ENCODE measurements at places on chromosomes 4 and X.

GRCh38 chr4:176335421-176335820, 15.7 kb downstream of the SPCS3 start:
- DNase-seq, result no peak

- DNase-seq, result no peak
Observed at GRCh38 chr4:14177987-14178386, 550.5 kb upstream of the BOD1L1 start.

GRCh38 chr4:183591301-183591700, 67.7 kb downstream of the RWDD4 start:
- no peak for DNase-seq

DNA sequence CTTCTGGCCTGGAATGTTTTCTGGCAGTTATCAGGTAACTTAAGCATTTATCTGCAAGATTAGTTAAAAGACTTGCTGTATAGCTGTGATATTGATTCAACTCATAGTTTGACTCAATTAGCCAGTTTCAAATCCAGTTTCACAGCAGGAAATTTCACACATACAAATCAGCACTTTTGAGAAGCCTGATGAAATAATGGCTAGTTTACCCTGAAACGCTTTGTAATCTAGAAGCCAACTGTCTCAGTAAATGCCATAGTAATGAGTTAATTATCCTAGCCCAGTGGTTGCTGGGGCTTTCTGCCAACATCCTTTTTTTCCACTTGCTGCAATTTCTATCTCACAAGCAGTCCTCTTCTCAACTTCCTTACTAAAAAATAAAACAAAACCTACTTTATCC, 53.1 kb downstream of the ARHGEF38 start:
- no peak for DNase-seq

DNA sequence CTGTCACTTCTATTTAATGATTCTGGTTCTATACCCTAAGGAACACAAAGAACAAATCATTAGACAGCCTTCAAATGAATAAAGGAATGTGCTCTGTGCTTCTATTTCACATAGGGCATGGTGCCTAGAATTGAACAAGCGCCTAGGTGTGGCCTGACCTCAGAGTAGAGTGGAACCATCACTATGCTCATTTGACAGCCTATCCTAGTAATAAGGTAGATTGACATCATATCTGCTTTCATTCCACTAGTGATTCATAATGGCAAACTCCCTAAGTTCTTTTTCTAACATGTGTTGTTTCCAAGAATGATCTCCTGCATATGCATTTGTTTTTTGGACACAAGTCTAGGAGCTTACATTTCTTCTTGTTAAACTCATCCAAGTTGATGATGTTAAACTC, 36.6 kb downstream of the METTL14 start:
- DNase-seq, result no peak

- DNase-seq, result no peak
Observed at GRCh38 chrX:11591723-11592346, 73.9 kb downstream of the ARHGAP6 start.

DNA sequence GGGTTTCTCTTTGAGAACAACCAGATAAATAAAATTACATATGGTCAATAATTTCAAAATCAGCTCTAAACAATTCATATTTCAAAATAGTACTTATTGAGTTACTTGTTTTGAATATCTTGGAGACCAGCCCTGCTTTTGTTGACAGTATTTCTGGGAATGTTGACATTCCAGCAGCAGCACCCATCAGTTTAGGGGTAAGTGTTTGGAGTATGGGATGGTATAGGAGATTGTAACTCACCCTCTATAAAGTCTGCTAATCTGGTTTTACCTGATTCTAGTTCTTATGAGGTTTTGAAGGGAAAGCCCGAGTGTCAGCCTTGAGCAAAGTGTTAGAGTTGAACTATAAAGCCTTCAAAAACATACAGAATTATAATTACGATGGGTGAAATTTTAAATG, 139.2 kb upstream of the ANKRD50 start:
- no peak for DNase-seq

DNA sequence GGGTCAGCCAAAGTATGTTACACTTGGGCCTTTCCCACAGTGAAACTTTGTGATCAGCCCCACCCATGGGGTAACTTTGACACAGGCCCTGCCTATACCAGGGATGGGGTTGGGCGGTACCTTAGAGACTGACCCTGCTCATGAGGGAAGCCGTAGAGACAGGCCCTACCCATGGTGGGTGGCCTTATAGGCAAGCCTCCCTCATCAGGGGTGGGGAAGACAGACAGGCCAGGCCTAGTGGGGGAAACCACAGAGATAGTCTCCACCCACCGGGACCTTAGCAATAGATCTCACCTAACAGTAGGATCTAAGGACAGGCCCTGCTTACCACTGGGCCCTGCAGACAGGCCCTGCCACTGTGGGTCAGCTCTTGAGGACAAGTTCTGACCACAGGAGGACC, 6.8 kb downstream of the PLP2 start:
- no peak for DNase-seq

GRCh38 chr4:3792813-3793212, 26.6 kb downstream of the ADRA2C start:
- DNase-seq, result no peak

DNA sequence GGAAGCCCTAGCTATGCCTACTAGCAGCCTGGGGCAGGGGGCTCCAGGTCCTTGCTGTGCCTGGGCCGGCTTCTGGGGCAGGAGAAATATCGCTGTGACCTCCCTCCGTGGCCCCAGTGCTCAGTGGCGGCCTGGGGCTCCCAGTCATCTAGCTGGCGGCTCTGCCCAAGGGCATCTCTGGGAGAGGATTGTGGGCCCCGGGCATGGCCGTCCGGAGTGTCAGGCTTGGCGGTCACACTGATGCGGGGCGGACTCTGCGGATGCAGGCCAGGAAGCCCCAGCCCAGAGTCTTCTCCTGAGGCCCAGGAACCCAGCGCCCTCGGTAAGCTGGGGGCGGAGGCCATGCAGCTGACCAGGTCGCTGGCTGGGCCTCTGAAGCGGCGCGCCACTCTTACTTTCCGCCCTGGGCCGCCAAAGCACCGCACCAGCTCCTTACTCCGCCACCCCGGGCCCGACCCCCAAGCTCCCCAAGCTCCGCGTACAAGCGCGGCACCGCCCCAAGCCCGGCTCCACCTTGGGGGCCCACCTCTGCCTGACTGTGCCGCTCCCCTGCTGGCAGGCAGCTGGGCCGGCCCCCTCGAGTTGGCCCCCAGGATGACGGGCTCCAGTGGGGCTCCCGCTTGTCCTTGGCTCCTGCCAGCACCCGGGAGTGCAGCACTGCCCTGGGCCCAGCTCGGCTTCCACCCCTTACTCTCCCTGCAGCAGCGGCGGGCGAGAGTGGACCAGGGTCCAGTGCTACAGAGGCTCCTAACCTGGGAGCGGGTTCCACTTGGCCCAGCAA, 720.0 kb downstream of the PCDH18 start:
- DNase-seq, result no peak

DNA sequence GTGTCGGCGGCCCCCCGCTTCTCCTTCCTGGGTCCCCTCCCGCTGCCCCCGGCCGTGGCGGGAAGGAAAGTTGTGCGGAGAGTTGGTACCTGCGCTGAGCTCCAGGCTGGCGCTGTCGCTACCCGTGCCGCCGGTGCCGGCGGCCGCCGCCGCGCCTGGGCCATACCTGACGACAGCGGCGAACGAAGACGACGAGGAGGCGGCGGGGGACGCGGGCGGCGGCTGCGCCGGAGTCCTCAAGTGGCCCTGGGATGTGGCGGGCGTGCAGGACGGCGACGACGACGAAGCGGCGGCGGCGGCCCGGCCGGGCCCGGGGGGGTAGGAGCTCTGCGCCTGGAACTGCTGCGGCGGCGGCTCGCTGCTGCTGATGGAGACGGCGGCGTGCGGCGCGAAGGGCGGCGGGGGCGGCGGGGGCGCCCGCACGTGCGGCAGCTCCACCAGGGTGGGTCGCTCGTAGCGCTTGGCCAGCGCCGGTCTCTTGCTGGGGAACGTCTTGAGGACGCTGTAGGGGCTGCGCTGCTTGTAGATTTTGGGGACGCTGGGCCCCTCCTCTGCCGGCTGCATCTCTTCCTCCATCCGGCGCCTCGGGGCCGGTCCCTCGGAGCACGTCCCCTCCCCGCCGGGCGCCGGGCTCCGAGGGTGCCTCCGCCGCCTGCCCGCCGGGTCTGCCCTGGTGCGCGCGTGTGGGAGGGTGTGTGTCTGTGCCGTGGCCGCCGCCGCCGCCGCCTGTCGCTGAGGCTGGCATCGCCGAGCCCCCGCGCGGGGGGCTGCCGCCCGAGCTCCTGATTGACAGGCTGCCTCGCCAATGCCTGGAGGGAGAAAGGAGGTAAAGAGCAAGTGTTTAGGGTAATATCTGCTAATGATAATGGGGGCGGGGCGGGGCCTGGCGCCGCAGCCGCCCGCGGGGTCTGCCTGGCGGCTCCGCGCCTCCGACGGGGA, 618 bp downstream of the BEND4 start:
- peak; percentile 88 for DNase-seq

DNA sequence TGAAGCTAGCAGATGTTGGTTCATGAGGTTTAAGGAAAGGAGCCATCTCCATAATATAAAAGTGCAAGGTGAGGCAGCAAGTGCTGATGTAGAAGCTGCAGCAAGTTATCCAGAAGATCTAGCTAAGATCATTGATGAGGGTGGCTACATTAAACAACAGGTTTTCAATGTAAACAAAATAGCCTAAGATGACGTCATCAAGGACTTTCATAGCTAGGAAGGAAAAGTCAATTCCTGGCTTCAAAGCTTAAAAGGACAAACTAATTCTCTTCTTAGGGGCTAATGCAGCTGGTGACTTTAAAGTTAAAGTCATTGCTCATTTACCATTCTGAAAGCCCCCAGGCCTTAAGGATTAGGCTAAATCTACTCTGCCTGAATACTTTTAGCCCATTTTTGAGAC, 141.9 kb downstream of the MID1IP1 start:
- DNase-seq, result no peak

DNA sequence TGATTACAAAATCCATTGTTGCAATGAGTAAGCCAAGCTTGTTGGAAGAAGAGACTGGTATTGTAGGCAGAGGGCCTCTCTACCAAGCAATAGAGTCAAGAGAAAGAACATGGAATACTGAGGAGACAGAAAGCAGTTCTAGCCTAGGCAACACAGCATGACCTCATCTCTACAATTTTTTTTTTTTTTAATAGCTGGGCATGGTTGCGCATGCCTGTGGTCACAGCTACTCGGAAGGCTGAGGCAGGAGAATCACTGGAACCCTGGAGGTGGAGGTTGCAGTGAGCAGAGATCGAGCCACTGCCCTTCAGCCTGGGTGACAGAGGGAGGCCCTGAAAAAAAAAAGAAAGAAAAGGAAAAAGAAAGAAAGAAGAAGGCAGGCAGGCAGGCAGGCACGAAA, 11.7 kb upstream of the ZBTB33 start:
- DNase-seq, result no peak

DNA sequence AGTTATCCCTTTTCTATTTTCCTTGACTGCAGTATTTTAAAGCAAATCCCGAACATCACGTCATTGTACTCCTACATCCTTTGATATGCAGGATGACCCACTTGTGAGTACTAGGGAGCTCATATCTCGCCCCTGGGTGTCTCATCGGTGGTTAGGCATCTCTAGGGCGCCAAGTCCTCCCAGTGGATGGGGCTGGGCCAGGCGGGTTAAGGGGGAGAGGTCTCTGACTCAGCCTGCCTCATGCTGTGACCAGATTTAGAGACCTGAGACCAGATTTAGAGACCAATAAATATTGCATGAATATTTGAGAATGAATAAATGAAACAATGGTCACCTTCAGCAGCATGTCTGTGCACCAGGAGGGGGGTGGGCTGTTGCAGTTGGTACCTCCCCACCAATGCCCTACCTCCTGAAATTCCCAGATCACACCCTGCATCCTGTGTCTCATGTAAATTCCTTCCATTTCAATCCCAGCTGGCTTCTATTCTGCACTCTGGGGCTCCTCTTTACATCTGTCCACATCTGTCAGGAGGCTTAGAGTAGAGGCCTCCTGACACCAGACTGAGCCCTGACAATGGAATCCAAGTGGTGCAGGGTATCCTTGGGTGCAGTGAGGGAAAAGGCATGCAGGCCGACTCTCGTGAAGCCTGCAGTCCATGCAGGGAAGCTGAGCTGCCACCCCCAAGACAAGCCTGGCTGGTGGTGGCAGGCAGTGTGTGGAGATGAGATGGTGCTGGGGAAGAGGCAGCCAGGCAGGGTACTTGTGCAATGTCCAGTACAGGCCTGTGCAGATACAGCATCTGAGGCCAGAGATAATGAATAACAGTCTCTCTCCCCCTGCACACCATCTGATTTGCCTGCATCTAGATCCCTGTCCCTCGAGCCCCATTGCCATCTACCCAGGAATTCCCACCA, 5.2 kb downstream of the APLN start:
- DNase-seq, result peak; percentile 14

- no peak for DNase-seq
Observed at GRCh38 chr4:145101091-145101490, 3.0 kb downstream of the ABCE1 start.

DNA sequence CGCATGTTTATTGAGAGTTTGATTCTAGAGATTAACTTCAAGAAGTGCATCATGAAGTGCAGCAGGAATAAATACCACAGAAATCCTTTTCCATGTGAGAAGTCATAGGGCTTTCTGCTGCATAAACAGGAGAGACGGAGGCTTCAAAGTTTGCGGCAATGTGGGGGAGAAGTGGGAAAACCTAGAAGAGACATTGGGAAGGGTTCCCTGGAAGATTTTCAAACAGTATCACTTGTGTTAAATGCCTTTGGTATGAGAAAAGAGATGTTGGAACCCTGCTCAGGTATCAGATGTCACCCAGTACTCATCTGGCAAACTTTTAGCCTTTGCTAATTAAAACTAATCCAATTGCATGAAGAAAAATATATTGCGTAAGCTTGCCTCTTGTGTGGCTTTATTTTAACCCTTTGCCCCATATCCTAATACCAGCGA, 15.4 kb downstream of the NHS start:
- no peak for DNase-seq

GRCh38 chr4:53479736-53480525, 102.5 kb downstream of the FIP1L1 start:
- no peak for DNase-seq

- no peak for DNase-seq
Observed at GRCh38 chr4:47662975-47663374, 174.9 kb downstream of the CORIN start.

DNA sequence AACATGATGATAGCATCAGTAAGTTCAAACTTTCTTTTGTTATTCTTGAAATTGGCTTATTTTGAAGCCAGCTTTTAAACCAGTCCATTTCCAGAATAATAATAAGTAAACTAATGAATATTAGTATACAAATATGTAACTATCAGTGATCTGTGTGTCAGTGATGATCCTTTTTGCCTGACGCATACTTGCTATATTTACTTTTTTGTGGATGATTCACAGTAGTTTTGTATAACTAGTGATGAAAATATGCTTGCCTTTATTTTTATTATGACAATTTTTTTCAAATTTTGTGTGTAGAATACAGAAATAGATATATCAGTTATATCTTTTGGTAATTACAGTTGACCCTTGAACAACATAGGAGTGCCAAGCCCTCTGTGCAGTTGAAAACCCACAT, 49.5 kb downstream of the USP53 start:
- no peak for DNase-seq

GRCh38 chr4:31349907-31350306, 629.7 kb downstream of the PCDH7 start:
- no peak for DNase-seq

- no peak for DNase-seq
Observed at GRCh38 chr4:86957215-86957614, 22.4 kb downstream of the AFF1 start.

GRCh38 chr4:74120086-74120485, 21.1 kb upstream of the CXCL2 start:
- no peak for DNase-seq

All from islet precursor cell (in vitro differentiated cells).